ENCODE measurements at places on chromosomes 6 and 20. TPM values are rescaled to one million over a fixed set of nuclear protein-coding genes. Genes with fewer than 3 reads are reported as not detected.
A peak's percentile ranks its signal among the peaks of the same experiment; 100 is the strongest.

Gene TXLNB
- 138 TPM for total RNA-seq

DNA sequence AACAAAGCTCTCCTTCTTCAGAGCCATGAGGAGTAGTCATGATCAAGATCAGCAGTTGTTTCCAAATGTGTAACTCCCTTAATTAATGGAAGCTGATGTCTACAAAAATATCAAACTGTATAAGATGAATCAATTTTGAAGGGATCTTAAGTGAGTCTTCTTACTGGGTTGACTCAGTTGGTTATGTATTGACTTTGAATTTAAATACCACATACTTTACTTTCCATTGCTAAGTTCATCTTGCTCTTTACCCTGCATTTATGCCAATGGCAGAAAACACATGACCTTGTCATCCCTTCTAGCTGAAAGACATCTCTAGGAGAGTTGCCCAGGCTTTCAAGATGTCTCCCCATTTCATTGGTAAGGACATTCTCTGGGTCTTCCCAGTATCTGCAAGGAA, 123.2 kb upstream of the STMND1 start:
- DNase-seq = no peak

DNA sequence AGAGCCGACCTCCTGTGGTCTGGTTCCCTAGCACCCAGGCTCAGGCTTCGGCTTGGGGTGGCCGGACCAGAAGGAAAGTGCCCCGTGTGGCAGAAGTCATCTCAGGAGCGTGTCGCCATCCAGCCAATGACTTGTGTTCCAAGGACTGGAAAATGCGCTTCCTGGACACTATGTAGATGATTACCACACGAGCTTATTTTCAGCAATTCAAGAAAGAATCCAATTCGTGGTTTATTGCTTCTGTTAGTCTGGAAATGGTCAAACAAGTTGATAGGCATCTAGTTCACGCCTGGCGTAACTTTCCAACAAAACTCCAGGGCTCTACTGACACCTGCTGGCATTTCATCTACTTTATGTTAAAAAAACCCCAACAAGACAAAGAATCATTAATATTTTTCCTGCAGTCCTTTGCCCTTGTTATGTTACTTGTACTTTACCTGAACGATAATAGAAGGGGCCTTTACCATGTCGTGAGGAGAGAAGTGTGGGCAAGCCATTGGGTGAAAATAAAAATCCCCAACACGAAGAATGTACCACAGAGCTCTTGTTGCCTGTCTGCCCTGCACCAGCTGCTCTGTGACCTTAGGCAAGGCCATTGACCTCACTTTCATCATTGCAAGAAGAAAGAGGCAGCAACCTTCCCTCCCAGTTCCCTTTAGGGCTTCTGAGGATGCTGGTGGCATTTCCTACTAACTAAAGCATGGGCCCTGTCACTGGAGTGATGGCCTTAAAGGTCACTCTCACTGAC, 154.7 kb upstream of the LAMP5 start:
- peak; percentile 29 for DNase-seq

- DNase-seq = peak; percentile 9
Measured at GRCh38 chr6:3072798-3073197, 4.5 kb downstream of the RIPK1 start.

All from heart left ventricle (tissue), 16 donors.